ENCODE measurements at places on chromosomes 1 and 21.

DNA sequence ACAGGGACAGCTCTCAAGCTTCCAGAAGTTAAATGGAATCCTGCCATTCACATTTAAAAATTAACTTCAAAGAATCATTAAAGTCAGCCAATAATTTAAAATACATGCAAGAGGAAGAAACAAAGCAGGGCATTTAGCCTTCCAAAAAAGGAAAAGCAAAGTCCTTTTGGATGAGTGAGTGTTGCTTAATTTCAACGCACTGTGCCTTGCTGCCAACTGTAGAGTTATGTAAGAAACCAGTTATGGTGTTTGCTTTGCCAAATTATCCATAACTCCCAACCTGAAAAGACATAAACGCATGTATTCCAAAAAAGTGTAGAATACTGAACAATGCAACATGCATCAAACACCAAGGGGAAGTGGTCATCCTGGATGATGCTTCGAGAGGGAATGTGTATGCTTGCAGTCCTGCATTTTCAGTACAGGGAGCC, 16.1 kb upstream of the KCNE1 start:
- no peak for DNase-seq

GRCh38 chr1:111709986-111710385, 29.2 kb downstream of the INKA2 start:
- DNase-seq: no peak

GRCh38 chr1:234956821-234957329, 171.8 kb downstream of the TOMM20 start:
- no peak for DNase-seq

GRCh38 chr1:117335376-117336086, 31.7 kb upstream of the MAN1A2 start:
- DNase-seq: no peak

GRCh38 chr1:20276485-20277159, 14.1 kb upstream of the VWA5B1 start:
- DNase-seq: no peak

GRCh38 chr1:215273838-215274516, 191.4 kb downstream of the KCNK2 start:
- DNase-seq: peak; percentile 91

GRCh38 chr1:203704120-203704519, 60.9 kb upstream of the LAX1 start:
- no peak for DNase-seq

GRCh38 chr1:224435318-224435763, 744 bp upstream of the WDR26 start:
- peak; percentile 57 for DNase-seq

DNA sequence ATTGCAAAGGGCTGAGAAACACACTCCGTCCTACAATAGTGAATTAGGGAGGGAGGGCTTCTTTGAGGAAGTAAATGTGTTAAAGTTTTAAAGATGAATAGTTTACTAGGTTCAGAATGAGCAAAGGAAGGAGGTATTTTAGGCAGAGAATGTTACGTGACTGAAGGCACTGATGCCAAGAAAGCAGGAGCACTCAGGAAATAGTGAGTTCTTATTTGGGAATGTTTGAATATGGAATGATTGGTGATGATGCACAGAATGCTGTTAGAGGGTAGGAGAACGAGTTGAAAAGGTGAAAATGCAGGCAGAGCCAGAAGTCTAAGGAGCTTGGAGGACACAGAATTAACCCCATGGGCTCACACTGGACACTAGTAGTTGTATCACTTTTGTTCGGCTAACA, 108.0 kb downstream of the NRIP1 start:
- DNase-seq: peak; percentile 63

GRCh38 chr1:74731399-74732052, 1.3 kb downstream of the CRYZ start:
- DNase-seq: no peak

- DNase-seq: no peak
Observed at GRCh38 chr1:161185732-161186311, 8.5 kb upstream of the B4GALT3 start.

DNA sequence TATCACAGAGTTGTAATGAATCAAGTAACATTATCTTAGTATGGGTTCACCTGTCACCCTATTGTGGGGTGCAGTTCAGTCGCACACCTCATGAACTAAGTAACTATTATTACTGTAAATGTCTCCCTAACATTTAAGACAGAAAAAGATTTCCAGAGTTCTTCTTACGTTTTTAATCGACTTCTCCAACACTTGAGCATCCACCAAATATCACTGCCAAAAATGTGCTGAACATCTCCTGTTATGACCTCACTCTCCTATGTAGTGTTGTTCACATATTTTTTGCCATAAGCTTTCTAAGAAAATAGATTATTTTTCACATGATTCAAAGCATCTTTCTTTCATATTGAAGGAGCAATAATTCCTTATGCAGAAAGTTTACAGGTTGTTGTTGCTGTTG, 1.3 kb downstream of the TTLL7 start:
- no peak for DNase-seq

DNA sequence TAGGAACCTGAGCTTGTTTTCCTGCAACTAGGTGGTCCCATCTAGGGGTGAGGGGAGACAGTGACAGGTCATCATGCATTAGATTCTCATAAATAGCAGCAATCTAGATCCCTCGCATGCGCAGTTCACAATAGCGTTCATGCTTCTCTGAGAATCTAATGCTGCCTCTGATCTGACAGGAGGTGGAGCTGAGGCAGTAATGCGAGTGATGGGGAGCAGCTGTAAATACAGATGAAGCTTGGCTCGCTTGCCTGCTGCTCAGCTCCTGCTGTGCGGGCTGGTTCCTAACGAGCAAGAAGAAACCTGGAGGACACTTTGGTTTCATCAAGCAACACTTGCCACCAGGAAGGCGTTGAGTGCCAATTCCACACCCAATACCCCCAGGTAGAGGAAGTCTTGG, 95.1 kb upstream of the OLIG2 start:
- no peak for DNase-seq

- no peak for DNase-seq
Observed at GRCh38 chr1:40049725-40050124, 9.2 kb downstream of the CAP1 start.

- no peak for DNase-seq
Observed at GRCh38 chr1:32786856-32787255, 30.3 kb downstream of the YARS1 start.

GRCh38 chr1:46489638-46490405, at the start of gene DMBX1:
Gene DMBX1 (plus strand): TSS chr1:46489836. CDS start chr1:46507011, 17,175 bp downstream.
- DNase-seq: no peak

DNA sequence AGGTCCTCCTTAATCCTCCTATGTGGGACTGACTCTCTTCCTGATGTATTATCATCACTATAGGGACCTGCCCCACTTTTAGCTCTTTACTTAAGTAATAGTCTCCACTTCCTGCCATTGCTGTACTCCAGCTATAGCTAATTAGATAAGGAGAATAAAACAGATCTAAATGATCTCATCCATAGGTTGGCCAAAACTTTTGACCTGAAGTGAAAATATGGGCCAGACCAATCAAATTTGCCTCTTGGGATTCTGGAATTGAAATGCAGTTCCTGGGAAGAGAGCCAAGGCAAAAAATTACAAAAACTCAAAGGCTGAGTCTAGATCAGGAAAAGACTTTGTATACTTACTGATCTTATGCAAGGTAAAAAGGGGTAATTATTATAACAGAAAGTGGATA, 36.1 kb upstream of the PDE4B start:
- DNase-seq: no peak

GRCh38 chr1:3795453-3796214, 664 bp downstream of the LRRC47 start:
- DNase-seq: no peak

- DNase-seq: no peak
Observed at GRCh38 chr21:42311816-42312625, 3.2 kb downstream of the TFF3 start.

DNA sequence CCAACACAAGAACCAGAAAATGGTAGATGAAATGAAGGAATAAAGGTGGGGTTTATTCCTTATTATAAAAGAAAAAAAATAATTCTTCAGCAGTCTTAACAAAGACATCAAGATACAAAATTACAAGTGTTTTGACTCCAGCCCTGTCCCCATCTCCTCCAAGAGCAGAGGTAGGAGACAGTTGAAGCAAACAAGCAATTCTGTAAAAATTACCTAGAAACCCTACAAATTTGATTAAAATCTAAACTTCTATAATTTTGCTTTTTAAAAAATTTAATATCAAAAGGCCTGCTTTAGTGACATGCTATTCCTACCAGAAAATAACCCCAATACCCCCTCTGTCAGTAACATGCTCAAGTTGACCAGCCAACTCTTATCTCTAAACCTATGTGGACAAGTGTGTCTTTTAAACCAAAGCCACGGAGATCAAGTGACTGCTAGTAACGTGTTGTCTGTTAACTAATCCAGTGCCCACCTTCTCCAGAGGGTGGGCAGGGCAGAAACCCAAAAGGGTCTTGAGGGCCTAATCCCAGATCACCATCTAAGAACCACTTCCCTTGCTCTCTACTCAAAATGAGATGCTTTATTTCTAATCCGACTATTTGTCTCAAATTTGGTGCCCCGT, 8.4 kb downstream of the GLUL start:
- DNase-seq: no peak

- DNase-seq: no peak
Observed at GRCh38 chr1:193916452-193916851, 730.0 kb upstream of the B3GALT2 start.

DNA sequence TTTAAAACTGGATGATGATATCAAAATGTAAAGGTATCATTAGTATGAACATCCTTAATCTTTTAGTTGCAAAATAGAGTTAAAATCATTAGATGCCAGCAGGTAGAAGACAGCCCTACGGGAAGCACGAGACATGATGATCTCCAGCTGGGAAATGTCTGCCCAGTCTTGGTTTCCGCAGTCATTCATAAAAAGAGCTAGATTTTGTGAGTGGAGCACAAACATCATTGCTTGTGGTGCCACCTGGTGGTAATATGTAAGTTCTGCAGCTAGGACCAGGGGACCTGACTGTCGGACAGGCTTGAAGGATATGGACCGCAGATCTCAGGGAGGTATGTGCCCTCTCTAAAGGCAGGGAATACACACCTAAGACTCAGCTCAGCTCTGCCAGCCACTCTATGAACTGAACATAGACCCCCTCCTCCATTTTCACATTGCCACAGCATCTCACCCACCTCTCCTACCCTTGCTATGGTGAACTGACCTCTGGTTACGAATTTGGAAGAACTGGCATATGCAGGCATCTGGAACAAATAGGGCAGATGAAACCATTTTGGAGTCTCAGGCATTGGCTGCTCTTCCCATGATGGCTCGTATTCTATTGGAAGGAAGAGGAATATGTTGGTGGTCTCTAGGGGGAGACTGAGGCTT, 9.2 kb downstream of the FCMR start:
- peak; percentile 52 for DNase-seq

- no peak for DNase-seq
Observed at GRCh38 chr21:32842146-32842545, 70.6 kb upstream of the PAXBP1 start.

- DNase-seq: peak; percentile 22
Observed at GRCh38 chr1:57003398-57004139, 37.8 kb upstream of the C8B start.

GRCh38 chr1:231768416-231768815, 141.8 kb downstream of the DISC1 start:
- no peak for DNase-seq

GRCh38 chr21:40829308-40829707, 17.6 kb downstream of the DSCAM start:
- no peak for DNase-seq

DNA sequence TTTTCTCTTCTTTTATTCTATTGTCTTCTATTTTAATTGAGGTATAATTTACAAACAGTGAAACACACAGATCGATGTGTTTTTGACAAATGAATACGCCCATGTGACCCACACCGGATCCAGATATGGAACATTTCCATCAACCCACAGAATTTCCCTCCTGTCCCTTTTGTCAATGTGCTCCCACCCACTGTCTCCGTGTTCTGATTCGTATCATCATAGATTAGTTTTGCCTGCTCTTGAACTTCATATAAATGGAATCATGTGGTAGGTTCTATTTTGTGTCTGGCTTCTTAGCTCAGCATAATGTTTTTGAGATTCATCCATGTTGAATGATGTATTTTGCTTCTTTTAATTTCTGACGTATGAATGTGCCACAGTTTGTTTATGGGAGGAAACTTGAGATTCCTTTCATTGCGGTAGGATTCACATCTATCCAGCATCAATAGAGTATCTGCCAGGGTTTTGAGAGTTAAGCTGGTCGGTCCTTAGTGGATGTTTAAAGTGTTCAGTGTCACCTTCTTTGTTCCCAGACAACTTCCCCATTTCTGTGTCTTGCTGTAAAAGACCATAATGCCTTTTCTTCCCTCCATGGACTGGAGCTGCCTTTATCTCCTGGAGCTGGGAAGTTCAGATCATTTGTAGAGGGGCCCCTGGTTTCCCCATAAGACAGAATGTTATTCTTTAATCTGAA, 14.7 kb downstream of the NAV1 start:
- no peak for DNase-seq

- no peak for DNase-seq
Observed at GRCh38 chr1:229641306-229641705, 15.3 kb downstream of the URB2 start.

GRCh38 chr1:52111492-52111891, 30.4 kb upstream of the ZFYVE9 start:
- DNase-seq: no peak

DNA sequence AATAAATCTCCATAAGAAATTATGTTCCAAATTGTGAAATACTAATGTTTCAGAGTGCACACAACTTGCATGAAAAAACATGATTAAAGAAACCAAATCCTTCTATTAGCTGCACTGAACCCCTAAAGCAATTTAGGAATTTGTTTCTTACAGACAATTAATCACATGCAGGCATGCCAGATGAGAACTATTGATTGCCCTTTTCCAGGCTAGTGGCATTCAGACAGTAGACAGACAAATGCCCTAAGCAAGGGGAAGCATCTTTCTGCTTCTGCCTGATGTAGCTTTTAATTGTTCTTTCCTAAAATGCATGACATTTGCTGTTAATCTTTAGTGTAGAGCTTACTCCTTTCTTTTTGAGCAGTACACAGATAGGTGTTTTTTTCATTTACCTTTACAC, 229.5 kb downstream of the DPYD start:
- no peak for DNase-seq

DNA sequence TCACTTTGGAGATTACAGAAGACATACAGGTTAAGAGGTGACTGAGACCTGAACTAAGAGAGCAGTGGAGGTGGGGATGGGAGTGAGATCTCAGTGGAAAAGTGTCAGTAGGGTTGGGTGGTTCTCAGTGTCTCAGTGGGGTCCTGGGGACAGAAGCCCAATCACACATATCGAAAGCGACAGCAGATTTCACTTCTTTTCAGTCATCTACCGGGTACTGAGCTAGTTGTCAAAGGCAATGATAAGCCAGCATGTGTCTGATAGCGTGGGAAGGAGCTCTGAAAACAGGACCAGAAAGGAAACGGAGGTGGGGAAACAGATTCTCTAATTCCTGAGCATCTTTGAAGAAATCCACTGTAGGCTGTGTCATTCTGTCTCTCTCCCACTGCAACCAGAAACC, 59.5 kb downstream of the RHOU start:
- no peak for DNase-seq

- no peak for DNase-seq
Observed at GRCh38 chr1:163697137-163697536, 375.4 kb downstream of the NUF2 start.

GRCh38 chr1:87115317-87115890, 201.0 kb downstream of the HS2ST1 start:
- DNase-seq: peak; percentile 85

- no peak for DNase-seq
Observed at GRCh38 chr1:180003026-180003695, 48.6 kb downstream of the CEP350 start.

- no peak for DNase-seq
Observed at GRCh38 chr1:167641786-167642500, 11.9 kb downstream of the RCSD1 start.

Measured in fibroblast of skin of left quadriceps (primary cell).